ENCODE measurements at places on chromosomes 5 and 9.

GRCh38 chr5:135448791-135449507 is 1.8 kb upstream of the DCANP1 start:
- DNase-seq, result no peak

DNA sequence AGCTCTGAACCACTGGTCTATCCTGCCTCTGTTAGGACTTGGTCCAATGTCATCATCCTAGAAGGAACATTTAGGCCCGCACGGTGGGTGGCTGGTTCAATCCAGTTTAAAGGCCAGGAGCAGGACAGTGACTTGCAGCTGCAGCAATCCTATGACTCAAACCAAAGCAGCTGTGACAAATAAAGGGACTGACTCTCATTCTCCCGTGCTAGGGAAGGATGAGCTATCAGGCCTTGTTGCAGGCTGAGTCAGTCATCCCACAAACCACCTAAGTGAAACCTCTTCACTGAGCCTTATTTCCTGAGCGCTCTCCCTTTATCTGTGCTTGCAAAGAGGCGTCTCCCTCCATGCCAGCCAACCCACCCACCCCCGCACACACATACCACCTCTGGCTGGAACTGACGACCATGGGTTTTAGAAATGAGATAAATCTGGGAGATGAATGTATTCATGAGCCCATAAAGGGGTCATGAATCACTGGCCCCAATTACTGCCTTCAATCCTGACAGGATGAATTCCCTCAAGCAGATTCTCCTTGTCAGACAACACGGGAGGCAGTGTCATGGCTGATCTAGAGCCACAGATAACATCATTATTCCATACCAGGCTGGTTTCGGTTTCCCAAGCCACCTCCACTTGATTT is 93.4 kb downstream of the KCNIP1 start:
- DNase-seq, result no peak

DNA sequence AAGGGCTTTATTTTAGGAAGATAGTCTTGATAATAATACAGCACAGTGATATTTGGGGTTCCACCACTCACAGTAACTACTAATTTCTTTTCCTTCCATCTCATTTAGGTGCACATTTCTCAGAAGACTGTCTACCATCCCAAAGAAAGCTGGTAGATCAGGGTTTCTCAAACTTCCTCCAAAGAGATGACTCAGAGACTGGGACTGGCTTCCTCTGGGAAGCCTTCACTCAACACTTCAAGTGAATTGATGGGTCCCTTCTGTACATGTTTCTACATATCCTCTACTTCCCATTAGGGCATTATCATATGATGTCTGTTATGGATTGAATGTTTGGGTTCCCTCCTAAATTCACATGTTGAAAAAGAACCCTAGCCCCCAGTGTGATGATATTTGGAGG is 138.5 kb downstream of the SPOCK1 start:
- no peak for DNase-seq

DNA sequence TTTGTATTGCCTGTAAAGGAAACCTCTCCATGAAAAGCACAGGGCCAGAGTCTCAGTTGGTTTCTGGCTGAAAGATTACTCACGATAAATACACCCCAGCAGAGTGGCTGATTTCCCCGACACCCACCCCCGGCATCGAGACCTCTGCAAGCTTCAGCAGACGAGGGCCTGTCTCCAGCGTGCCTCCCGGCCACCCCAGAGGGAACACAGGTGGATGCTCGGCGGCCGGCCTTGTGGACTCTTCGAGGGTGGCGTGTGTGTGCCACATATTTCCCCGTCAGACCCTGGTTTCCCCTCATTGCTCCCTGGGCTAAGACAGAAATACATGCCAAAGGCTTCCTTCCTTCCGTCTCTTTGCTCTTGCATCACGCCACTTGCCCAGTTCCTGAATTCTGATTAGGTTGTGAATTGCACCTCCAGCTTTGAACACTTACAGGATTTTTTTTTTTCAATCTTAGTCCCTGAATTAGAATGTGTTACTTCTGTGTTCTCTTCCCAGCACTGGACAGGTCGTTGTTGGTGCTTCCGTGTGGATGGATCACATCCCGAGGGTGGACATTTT is 13.6 kb downstream of the IRX1 start:
- no peak for DNase-seq

- DNase-seq, result no peak
Observed at GRCh38 chr5:127206320-127207113, 84.1 kb upstream of the MEGF10 start.

- DNase-seq, result no peak
Observed at GRCh38 chr5:135213466-135214239, 179.6 kb upstream of the PITX1 start.

GRCh38 chr5:173573126-173573960 is 43.1 kb downstream of the BOD1 start:
- DNase-seq, result peak; percentile 38

DNA sequence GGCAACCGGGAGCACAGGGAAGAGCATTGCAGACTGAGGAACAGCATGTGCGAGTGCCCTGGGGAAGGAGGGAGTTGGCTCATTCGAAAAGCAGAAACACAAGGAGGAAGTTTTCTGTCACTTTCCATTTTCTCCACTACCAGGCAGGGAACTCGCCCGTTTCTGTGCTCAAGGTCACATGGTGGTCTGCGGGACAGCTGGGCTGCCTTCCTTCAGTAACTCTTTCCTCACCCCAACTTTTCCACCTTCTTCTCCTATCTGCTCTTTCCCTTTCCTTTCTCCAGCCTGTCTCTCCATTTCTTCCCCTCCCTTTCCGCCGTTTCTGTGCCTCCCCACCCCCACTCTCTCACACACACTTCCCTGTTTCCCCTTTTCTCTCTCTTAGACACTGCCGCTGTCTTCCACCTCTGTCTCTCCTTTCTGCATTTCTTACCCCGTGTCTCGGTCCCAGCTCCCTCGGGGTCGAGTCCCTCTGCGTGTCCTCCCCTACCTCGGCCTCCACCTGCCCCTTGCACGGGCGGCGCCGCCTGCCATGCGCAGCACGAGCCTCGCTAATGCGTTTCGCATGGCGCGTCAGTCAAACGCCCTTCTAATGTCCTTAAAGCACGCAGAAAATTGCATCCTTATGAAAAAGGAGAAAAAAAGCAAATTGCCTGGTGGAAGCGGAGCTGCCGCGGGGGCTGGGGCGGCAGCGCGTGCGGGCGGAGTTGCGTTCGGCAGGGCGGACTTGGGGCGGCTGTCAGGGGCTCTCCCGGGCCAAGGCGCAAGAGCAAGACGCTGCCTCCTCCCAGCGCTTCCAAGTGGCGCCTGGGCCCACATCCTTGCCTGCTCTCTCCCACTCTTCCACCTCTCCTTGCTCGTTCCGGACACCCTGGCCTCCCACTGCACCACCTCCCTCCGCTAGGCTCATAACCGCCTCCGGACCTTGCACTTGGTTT is 9.5 kb downstream of the BARX1 start:
- DNase-seq, result no peak

DNA sequence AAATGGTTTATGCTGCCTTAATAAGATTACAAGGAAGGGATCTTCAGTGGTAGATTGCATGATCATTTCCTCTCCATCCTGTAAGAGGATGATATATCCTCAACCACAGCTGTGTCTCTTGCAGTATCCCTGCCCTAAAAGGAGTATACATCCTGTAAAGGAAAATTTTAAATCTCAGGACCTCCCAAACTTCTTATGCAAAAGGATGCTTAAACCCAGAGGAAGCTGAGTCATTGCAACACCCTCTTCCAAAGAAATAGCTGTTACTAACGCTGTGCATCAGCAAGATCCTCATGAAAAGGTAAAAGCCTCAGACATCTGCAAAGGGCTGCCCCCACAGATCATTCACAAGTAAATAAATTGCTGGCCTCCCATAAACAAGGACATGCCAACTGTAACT is 599.0 kb downstream of the PRELID2 start:
- DNase-seq, result no peak

- DNase-seq, result no peak
Observed at GRCh38 chr5:97011567-97011966, 75.7 kb downstream of the LNPEP start.

- no peak for DNase-seq
Observed at GRCh38 chr9:95459851-95460517, 56.8 kb downstream of the PTCH1 start.

DNA sequence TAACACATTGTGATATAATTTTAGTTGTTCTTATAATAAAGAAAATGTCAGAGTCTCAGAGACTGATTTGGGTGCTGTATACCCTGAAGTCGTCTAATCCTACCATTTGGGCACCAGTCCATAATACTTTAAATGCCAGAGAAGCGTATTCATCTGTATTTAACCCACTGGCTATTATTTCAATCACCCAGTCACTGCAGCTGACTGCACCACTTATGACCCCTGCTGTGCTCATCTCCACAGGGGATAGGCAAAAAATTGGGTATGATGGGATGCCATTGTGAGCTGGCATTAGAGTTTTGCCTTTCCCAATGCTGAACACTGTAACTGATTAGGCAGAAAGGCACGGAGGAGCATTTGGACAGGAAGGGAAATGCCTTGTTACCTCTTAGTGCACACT is 599.7 kb downstream of the CAAP1 start:
- no peak for DNase-seq

DNA sequence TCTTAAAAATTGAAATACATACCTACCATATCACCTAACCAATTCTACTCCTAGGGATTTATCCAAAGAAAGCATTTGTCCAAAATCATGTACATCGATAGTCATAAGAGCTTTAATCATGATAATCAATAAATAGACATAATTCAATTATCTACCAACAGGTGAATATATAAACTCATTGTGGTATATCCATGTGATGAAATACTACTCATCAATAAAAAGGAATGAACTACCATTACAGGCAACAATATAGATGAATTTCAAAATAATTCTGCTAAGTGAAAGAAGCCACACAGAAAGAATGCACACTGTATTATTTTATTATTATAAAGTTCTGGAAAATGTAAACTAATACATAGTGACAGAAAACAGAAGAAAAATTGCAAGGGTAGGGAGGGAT is 81.8 kb downstream of the RFX3 start:
- DNase-seq, result no peak

- DNase-seq, result no peak
Observed at GRCh38 chr5:177593511-177593910, 1.5 kb downstream of the TMED9 start.

DNA sequence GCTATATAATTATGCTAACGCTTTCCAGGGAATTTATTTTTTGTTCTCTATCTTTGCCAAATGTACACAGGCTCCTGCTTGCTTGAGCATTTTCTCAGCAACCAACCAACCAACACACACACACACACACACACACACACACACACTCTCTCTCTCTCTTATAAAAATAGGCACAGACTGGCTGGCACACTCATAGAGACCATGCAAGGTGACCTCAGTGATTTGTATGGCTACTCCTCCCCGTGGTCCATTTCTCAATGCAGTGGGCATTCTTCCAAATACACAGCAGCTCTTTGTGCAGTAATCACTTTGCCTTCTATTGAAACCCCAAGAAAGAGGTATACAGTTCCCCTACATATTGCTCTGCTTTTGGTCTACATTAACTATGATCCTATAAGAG is 416.0 kb downstream of the MAN2A1 start:
- DNase-seq, result no peak

GRCh38 chr9:79889369-79889768 is 317.6 kb downstream of the TLE4 start:
- DNase-seq, result no peak

DNA sequence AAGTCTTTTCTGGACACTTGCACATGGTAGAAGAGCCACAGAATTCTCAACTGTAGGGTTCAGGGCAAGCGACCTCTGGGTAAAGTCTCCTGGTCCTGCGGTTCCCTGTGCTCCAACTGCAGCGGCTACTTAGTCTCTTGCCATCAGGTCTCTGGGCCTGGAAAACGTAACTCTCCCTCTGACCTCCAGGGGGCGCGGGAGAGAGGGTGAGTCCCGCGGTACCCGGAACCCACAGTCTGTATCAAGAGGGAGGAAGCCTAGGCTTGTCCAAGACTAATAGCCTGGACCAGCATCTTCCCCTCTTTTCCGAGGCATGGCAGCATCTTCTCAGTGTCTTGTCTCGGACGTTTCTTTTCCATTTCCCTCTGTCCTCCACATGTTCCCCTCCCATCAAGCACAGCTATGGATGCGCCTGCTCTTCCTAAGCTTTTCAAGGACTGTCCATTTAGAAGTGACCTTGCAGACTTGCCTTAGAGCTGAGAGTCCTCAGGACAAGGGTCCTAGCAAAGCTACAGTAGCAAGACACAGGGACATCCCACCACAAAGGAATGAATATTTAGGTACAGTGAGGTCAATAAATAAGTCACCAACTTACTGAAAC is 59.3 kb downstream of the FSTL4 start:
- peak; percentile 29 for DNase-seq

- DNase-seq, result no peak
Observed at GRCh38 chr9:99859243-99859980, 37.7 kb downstream of the NR4A3 start.

- no peak for DNase-seq
Observed at GRCh38 chr5:88884608-88884877, 1.6 kb upstream of the MEF2C start.

DNA sequence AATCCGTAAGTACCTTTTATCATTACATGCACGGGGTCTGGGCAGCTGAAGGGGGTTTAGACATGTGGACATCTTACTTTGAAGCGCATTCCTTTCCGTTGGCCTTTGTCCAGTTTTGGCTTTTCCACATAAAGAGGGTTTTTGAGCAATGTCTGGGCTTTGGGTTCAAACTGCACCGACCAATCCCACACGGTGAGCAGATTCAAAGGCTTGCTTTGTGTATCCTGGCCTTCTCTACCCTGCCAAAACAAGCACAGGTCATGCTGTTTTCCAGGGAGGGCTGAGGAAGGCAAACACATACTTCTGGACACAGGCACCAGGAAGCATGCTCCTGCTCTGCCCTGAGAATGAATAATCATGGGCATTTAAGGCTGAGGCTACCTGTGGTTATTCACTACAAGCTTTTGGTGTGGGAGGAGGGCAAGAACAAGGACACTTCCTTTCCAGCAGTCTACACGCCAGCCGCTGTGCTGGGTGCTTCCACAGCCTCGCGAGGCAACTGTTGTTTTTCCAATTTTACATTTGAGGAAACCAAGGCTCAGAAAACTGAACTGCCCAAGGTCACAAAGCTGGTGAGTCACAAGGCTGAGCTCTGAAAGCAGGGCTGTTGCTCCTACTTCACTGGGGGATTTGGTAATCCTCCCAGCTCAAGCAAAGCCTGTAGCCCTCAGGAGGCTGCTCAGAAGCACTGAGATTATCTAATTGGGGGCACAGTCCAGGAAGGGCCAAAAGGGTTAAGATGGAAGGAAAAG is 59.8 kb upstream of the GOLPH3 start:
- DNase-seq, result no peak

GRCh38 chr9:13960011-13960765 is 353.8 kb downstream of the NFIB start:
- no peak for DNase-seq

DNA sequence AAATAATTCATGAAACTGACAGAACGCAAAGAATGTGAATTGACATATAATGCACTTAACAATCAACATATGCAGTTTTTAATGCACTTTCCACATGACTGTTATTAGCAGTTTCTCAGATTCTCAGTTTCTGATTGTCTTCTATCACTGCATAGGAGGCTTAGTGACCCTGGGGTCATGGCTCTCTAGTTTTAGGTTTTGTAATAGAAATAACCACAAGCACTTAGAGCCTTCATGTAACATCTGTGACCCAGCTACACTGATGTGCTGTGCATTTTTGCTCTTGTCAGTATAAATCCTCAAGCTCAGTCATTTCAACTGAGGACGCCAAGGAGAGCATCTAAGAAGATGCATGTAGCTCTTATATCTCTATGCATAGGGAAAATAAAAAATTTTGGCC is 163.1 kb upstream of the IZUMO3 start:
- DNase-seq, result no peak

- DNase-seq, result no peak
Observed at GRCh38 chr5:114249823-114250222, 112.0 kb upstream of the KCNN2 start.

GRCh38 chr5:59268756-59269415 is 624.6 kb downstream of the PDE4D start:
- no peak for DNase-seq
